ENCODE measurements at places on chromosomes 13 and 19.

DNA sequence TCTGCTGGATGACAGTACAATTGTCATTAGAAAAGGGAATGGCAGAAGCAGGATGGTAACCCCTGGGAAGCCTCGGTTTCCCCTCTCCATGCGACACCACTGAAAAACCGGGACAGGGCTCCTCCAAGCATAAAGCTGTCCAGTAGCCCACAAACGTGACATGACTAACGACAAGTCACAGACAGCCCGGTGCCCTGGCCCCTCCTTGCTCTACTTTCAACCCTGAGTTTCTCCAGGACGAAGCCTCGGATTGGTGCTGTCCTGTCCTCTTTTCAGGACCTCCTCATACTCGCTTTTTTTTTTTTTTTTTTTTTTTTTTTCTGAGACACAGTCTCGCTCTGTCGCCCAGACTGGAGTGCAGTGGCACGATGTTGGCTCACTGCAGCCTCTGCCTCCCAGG is 16.3 kb downstream of the DPP9 start:
- no peak for DNase-seq

- no peak for DNase-seq
Observed at GRCh38 chr13:104833221-104833620, 1702.2 kb downstream of the EFNB2 start.

- DNase-seq, result peak; percentile 33
Observed at GRCh38 chr13:113616991-113617749, 32.6 kb downstream of the TFDP1 start.

GRCh38 chr19:54191011-54191810 is at the start of gene TSEN34:
TSS of gene TSEN34 (plus strand) at chr19:54191308. CDS start at chr19:54191365, 57 bp downstream.
- peak; percentile 74 for DNase-seq

DNA sequence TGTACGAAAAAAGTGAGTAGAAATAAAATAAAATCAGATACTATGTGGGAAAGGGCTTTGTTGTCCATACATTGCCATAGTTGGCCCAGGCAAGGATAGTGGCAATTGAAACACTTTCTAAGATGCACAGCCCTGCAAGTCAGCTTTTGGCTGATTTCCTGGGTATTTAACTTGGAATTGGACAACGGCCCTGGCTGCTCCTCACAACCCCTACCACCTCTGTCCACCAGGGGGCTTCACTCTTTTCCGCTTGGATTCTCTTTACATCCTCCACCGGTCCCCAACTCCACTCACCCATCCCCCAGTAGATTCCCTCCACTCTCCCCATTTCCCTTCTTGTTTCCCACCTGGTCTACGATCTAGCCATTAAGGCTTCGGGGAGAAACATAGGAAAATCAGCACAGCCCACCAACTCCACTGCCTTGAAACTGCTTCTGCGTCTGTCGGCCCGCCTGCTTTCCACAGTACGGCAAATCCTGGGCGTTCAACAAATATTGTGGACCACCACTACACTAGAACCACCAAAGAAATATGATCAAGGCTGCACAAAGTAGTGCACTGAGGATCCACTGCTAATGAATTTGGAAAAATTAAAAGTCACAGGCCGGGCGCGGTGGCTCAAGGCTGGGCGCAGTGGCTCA is 48.6 kb upstream of the GTF3A start:
- peak; percentile 43 for DNase-seq

- DNase-seq, result no peak
Observed at GRCh38 chr19:4566402-4567051, 7.0 kb upstream of the SEMA6B start.

DNA sequence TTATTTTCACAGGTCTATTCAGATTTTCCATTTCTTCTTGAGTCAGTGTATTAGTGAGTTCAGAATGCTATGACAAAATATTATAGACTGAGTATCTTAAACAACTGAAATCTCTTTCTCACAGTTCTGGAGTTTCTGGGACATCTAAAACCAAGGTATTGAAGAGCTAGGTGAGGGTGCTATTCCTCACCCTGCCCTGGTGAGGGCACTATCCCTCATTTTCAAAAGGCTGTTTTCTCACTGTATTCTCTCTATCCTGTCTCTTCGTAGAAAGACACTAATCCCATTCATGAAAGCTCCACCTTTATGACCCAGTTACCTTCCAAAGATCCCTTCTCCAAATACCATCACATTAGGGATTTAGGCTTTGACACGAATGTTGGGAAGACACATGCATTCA is 1617.1 kb downstream of the PCDH9 start:
- DNase-seq, result no peak

- no peak for DNase-seq
Observed at GRCh38 chr13:44726778-44727177, 150.6 kb upstream of the TSC22D1 start.

GRCh38 chr13:92137520-92137919 is 739.1 kb downstream of the GPC5 start:
- no peak for DNase-seq

GRCh38 chr19:610071-610800 is 20.6 kb downstream of the HCN2 start:
- no peak for DNase-seq

DNA sequence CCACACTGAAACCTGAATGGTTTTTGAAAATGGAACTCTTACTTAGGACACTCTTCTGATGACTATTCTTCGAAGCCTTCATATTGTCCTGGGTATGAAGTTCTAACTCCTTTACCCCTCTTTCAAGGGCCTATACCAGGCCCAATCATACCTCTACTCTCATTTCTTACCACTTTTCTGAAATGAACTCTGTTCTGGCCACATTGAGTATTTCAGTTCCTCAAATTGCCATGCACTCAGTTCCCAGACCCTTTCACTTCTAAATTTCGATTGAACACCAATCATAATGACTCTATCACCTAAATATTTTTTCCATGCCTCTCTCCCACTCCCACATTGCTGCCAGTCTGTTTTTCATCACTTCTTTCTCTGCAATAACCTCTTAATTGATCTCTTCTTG is 53.7 kb downstream of the LACC1 start:
- no peak for DNase-seq

DNA sequence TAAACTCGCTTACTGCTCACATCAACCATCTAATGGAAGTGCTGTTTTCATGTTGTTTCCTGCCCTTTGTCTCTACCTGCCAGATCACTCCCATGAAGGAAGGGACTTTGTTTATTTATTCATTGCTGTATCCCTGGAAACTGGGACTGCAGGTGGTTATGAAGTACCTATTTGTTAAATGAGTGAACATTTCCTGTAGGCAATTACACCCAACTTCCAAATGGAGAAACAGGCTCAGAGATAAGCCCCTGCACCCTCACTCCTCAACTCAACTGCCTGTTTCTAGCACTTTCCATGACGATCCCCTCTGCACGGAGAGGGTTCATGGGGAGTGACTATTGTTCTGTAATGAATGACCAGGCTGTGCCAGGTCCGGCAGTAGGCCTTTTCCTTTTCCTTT is 1.9 kb upstream of the SELENOW start:
- no peak for DNase-seq

- DNase-seq, result no peak
Observed at GRCh38 chr19:5687360-5688198, 2.5 kb upstream of the RPL36 start.

DNA sequence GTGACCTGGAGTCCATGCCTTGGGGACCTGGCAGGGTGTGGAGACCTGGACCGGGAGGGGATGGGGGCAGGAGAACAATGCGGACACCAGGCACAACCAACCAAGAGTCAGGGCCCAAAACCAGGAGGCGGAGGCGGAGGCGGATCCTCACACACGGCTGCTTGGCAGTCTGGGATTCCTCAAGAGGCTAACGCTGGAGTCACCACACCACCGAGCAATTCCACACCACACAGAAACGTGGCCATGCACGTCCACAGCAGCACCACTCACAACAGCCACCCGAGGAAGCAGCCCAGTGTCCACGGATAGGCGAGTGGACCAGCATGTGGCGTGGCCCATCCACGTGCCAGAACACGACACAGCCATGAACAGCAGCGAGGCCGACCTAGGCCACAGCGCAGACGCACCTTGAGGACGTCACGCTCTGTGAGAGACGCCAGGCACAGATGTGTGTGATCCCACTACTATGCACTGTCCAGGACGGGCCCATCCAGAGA is 17.7 kb downstream of the SBNO2 start:
- DNase-seq, result no peak

Measured in HTR-8/SVneo (cell line).